T-helper 1 cell (primary cell): ENCODE measurements at places on chromosomes 6 and 20.
A peak's percentile ranks its signal among the peaks of the same experiment; 100 is the strongest.

DNA sequence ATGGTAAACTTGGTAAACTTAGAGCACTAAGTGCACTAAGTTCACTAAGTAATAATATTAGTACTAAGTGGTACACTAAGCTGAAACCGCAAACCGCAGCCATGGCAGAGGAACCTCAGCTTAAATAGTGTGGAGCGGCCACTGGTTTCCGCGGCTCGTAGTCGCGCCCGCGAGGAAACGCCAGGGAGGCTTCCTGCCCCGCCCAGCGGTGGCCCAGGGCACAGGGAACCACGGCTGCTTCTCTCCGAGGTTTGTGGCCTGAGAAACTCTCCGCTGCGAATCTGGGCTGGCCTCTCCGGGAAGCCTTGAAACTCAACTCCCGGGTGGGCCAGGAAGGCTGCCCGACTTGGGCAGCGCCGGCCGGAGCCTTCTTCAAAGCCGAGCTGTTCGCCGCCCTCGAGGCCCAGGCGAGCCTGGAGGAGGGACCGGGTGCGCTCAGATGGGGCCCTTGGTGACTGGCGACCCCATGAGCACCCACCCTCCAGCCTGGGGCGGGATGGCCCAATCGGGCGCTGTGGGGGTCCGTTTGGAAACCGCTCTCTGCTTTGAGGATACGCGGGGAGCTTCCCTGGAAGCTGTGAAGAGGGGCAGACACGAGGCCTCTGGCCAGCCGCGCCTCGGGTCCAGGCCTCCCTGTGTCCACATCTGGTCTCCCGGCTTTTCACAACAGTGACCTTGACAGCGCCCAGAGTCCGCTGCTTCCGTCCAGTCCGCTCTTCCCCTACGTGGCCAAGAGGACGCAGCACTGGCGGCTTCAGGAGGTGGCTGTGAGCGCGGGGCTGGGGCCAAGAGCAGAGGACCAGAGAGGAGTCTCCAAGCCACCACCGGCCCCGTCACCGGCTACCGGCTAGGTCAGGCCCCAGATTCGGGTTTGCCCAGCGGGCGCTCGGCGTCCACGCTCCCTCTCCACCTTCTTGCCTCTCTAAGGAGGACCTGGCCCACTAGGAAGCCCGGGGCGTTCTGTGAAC is 25.4 kb upstream of the HLA-E start:
- peak; percentile 66 for DNase-seq

DNA sequence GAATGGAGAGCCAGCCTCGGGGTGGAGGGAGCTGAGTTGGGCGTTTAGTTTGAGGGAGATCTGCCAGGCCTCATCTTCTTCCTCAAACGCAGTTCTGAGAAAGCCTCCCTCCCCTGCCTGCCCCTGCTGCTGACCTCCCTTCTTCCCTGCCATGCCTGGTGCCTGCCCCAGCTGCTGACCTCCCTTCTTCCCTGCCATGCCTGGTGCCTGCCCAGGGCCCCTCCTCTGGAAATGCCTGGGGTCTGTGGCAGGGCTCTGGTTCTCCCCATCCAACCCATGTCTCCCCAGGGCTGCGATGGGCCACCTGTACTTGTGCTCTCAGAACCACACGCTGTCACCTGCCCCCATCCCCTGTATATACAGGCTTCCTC is 114.6 kb downstream of the VEGFA start:
- DNase-seq: no peak

DNA sequence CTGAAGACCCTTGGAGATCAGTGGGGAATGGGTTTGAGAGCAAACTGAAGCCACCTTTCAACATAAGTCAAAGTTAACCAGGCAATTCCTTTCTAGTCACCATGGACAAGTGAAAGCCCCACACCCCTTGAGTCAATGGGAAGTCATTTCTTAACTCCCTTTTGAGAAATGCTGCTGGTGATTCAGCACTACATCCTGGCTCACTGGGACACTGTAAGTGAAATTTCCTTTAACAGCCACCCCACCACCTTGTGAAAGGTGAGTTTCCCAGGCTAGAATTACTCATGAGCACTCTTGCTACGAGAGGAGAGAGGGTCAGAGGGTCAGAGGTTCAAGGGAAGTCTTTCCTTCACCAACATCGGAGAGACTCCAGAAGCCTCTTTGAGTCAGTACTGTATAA is 93.3 kb upstream of the MARCKS start:
- DNase-seq: no peak

GRCh38 chr6:158624684-158625682 is 19.6 kb downstream of the DYNLT1 start:
- DNase-seq: no peak

DNA sequence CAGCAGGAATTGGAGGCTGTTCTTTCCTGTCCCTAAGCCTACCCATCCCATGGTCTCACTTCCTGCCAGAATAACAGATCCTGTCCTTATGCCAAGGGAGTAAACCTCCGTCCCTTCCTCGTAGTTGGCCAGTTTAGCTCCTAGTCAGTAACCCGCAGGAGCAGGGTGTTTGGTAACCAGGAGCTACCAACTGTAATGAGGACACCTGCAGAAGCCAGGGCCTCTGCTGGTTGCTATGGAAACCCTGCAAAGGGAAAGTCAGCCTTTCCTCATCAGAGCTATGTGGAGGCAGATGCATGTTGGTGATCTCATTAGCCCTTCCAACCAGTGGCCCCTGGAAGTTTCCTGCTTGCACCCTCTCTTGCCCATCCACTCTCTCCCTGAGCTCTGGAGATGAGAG is 368.2 kb upstream of the SULF2 start:
- DNase-seq: no peak

GRCh38 chr6:145882121-145882531 is 67.5 kb upstream of the FBXO30 start:
- no peak for DNase-seq

GRCh38 chr20:16321291-16321690 is 252.0 kb downstream of the KIF16B start:
- DNase-seq: no peak

GRCh38 chr6:130796313-130796905 is 30.8 kb upstream of the SMLR1 start:
- no peak for DNase-seq

- DNase-seq: no peak
Observed at GRCh38 chr6:71997341-71997740, 111.0 kb downstream of the RIMS1 start.

DNA sequence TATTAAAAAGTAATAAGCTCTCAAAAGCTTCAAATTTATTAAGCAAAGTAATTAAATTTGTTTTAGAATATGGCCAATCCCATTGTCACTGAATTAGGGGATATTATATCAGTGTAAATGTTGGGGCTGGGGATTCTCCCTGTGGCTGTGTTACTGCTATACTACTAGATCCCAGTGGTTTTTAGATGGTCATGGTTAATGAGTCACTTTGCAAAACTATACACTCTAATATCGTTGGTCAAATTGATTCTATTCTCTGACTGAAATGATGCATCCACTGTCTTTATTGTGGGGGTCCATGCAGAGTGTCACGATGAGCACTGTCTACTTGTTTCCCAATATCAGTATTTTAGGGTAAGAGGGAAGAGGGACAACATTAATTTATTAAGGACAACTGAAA is 336.9 kb upstream of the PREP start:
- no peak for DNase-seq

DNA sequence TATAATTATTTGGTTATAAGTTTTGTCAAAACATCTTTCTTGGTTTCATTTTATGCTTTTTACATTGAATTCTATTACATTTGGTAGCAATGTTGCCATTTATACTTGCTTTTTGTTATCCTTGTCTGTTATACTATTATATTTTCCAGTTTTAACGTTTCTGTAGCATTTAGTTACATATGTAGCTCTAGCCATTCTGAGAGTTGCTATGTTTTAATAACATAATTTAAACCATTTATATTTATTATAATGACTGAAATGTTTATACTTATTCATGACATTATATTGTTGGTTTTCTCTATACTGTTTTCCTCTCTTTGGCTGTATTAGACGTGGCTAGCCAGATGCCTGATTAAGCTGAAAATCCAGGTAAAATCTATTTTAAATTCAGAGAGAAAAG is 252.0 kb upstream of the FLRT3 start:
- DNase-seq: no peak

DNA sequence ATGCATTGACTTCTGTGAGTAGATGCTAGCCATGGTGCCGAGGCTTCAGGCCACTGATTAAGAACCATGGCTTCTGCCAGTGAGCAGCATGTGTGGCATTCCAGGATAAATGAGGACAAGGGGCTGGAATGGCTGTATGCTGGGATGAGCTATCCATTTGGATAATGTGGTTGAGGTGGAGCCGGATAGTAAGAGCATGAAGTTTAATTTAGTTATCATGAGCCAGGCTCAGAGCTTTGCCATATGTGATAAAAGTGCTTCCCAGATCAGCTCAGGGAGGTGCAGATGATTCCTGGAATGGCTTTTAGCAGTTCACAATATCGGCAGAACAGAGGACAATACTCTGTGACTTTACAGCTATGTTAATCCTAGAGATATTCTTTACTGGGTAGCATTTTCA is 34.6 kb upstream of the RNF8 start:
- no peak for DNase-seq

GRCh38 chr6:148524976-148525375 is 182.3 kb downstream of the SASH1 start:
- no peak for DNase-seq

GRCh38 chr20:50304501-50304856 is 113.8 kb downstream of the CEBPB start:
- DNase-seq: no peak

DNA sequence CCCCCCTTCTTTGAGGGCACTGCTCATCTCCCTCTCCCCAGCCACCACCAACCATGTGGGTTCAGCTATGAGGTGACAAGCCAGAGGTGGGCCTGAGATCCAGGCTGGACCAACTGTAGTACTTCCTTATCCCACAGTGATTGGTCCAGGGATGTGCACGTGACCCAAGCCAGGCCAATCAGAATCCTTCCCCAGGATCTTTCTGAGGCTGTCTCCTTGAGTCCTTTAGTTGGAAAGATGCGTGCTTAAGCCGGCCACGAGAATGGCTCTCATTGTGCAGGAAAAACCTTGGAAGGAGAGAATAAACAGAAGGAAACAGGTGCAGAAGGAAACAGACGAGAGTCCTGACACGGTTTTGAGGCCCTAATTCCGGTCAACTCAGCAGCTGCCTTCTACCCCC is 39.2 kb downstream of the ZC3H12D start:
- DNase-seq: no peak

GRCh38 chr20:60963146-60963545 is 288.9 kb upstream of the CDH4 start:
- DNase-seq: no peak

DNA sequence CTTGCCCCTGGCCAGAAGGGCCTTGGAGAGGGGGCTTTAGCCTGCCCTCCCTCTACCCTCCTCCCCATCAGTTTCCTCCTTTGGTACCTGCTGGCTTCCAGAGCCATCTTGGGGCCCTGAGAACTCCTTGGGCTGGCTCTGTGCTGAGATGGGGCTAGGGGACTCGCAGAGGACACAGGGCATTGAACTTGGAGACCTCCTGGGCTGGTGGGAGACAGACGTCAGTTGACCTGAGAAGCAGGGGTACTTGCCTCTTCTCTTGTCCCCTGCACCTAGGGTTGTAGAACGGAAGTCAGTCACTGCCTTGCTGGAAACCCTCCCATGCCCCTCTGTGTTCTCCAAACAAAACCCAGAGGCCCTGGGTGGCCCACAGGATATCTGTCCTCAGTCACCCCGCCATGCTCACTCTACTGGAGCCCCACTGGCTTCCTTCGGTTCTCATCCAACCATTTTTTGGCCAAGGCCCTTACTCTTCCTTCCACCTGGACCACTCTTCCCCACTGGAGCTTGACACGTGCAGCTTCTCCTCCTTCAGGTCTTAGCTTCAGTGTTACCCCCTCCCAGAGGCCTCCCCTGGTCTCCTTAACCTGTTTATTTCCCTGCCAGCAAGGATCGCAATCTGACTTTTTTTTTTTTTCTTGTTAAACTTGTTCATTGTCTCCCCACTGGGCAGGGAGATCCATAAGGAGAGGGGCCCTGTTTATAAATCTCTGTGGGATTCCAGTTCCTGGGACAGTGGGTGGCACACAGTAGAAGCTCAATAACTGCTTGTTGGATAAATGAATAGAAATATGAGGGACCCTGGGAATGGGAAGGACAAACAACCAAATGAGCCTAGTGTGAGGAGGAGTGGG is 971 bp downstream of the RBCK1 start:
- DNase-seq: no peak

- DNase-seq: no peak
Observed at GRCh38 chr20:51500936-51501335, 41.6 kb downstream of the NFATC2 start.

GRCh38 chr6:55082021-55082420 is 92.3 kb upstream of the HCRTR2 start:
- DNase-seq: no peak

DNA sequence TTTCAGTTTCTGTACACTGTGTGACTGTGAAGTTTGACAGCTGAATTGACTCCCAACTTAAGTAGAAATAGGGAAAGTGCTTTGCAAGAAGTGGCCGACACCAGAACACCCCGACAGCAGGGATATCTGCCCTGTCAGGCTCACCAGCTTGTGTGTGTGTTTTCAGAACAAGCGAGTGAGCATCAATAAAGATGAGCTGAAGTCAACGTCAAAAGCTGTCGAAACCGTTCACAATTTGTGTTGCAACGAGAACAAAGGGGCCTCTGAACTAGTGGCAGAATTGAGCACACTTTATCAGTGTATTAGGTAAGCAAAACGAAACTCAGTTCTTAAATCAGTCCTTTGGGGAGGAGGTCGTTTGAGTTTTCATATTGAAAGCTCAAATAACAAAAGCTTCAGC is 10.7 kb downstream of the NELFCD start:
- no peak for DNase-seq

DNA sequence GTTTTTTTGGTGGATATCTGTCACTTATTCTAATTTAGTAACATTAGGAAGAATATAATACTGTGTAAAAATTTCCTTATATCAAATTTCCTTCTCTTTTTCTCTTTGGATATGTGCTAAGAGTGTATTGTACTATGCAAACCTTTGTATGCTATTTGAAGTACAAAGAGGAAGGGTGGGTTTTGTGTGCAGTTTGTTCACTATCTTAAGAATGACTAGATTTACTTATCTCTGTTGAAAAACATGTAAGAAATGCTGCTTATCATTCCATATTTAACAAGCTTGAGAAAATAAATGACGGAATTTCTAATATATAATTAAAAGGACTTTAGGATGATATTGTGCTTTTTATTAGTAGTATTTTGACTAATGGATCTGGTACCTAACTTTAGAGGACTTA is 13.1 kb downstream of the CD2AP start:
- DNase-seq: no peak

GRCh38 chr20:301886-302848 is 4.8 kb downstream of the ZCCHC3 start:
- DNase-seq: no peak

GRCh38 chr20:5535125-5535756 is 215.0 kb upstream of the SHLD1 start:
- DNase-seq: no peak

DNA sequence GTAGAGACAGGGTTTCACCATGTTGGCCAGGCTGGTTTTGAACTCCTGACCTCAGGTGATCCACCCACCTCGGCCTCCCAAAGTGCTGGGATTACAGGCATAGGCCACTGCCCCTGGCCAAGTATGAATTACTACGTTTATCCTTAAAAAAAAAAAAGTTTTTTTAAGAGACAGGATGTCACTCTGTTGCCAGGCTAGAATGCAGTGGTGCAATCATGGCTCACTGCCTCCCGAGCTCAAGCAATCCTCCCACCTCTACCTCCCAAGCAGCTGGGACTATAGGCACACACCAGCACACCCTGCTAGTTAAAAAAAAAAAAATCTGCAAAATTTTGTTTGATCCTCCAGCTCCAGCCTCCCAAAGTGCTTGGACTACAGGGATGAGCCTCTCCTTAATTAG is 23.1 kb downstream of the IYD start:
- DNase-seq: no peak

- no peak for DNase-seq
Observed at GRCh38 chr20:44536175-44536574, 14.3 kb upstream of the SERINC3 start.
